ENCODE measurements at places on chromosomes 7 and 10.
A peak's percentile ranks its signal among the peaks of the same experiment; 100 is the strongest.

GRCh38 chr10:86294346-86295265, 72.0 kb downstream of the GRID1 start:
- no peak for DNase-seq

DNA sequence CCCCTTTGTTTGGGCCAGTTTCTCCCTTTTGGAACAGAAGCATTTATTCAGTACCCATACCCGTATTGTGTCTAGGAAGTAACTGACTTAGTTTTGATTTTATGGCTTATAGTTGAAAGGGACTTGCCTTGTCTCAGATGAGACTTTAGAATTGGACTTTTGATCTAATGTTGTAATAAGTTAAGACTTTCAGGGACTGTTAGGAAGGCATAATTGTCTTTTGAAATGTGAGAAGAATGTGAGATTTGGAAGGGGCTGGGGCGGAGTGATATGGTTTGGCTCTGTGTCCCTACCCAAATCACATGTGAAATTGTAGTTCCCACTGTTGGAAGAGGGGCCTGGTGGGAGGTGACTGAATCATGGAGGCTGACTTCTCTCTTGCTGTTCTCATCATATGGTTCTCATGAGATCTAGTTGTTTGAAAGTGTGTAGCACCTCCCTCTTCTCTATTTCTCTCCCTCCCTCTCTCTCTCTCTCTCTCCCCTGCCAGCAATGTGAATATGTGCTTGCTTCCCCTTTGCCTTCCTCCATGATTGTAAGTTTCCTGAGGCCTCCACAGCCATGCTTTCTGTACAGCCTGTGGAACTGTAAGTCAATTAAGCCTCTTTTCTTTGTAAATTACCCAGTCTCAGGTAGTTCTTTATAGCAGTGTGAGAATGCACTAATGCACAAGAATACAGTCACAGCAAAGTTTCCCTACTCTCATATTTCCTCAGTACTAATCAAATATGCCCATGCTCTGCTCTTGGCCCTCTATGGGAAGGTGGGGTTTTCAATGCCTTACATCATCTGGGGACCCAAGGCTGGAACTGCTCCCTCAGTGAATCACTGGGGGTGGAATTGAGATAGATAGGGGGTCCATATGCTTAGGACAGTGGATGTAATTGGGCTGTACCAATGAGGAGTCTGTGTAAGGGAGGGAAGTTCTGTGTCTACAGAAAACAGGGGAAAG, 17.2 kb upstream of the AKR1C1 start:
- no peak for DNase-seq

DNA sequence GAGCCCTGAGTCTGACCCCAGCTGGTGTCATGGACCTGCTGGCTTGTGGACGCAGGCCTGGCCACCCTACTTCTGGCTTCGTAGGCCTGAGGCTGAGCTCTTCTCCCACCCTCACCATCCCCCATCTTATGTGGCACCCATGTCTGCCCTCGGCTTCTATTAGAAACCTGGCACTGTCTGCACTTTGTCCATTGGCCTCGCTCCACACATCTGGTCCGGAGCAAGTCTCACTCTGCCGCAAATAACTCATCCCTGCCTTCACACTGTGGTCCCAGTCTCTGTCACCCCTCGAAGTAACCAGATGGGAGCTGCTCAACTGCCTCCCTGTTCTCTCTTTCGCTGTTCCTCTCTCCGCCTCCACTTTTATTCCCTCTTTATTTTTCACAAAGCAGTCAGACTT, 78.6 kb downstream of the TRRAP start:
- no peak for DNase-seq

DNA sequence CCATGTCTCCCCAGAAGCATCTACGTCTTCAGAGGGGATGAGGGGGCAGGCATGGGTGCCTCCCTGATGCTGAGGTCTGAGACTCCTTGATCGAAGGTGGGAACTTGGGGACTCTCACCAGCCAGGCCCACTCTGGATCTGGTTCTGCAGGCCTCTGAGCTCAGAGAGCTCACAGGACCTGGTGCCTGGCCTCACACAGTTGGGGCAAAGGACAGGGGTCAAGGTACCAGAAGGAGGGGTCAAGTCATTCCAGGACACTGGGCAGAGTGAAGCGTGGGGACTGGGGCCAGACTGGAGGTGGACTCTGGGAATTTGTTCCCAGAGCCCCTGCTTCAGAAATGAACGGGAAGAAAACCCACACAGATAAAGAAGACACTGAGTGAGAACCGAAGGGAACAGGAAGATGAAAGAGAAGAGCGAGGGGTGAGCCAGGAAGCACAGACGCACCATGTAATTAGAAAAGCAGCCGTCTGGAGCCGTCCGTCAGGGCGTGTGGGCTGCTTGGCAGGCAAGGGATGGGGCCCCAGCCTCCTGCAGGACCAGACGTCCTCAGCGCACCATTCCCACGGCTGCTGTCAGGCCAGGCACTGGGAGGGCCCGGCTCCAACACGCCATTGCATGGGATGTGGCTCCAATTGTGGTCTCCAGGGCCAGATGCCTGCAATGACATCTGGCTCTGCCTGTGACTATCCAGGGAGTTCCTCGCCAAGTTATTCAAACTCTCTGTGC, 47.7 kb downstream of the ZCCHC24 start:
- DNase-seq: no peak

DNA sequence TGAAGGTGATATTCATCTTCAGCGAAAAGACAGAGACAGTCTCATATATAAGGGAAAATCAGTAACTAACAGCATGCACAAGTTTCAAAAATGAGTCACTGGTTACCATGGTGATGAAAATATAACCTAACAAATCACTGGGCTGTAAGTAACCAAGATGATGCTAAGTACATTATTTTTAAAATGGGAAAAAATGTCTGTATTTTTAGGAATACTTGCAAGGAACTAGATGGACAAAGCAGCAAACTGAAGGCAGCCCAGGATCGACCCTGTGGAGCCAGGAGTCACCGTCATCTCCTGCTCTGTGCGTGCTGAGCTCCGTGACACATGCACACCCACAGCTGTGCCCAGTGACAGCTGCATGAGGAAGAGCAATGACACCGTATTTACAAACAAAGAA, 137.3 kb downstream of the ELMO1 start:
- DNase-seq: peak; percentile 72

- DNase-seq: no peak
These were observed 1183.4 kb upstream of the AUTS2 start for GRCh38 chr7:68414631-68415425.

DNA sequence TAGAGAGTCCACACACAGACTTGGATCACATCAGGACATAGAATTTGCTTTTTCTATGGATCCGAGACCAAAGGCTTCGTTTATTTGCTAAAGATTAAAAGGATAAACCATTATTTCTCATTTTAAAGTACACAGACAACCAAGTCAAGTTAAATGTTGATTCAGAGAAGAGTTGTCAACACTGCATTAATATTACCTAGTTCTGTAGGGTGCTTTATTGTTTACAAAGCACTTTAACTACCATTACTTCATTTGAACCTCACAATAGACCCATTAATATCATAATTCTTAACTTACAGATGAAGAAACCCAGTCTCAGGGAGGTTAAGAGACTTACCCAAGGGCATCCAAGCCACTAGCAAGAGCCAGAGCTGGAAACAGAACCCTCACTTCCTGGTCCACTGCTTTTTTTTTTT, 43.2 kb upstream of the GSAP start:
- no peak for DNase-seq

GRCh38 chr10:105745596-105746148, 1104.6 kb downstream of the SORCS3 start:
- DNase-seq: no peak

GRCh38 chr10:115772606-115773005, 500.4 kb downstream of the GFRA1 start:
- DNase-seq: no peak
